ENCODE measurements at places on chromosomes 7 and 10. TPM values are rescaled to one million over a fixed set of nuclear protein-coding genes. Genes with fewer than 3 reads are reported as not detected.

DNA sequence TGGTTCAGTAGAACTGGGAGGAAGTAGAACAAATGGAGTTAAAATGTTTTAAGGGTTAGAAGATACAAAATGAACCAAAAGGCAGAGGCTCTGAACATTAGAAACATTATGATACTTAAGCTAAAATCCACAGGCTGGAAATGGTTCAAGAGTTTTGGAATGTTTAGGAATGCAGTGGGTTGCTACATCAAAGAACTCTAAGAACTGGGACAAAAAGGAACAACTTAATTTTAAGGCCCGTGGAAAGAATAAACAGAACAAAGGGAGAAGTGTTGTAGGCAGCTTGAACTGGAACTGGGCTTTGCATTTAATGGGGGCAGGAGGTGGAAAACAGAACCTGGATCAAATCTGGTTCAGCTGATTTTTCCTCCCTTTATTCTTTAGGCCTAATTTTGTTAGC lies 3.5 kb upstream of the C7orf25 start:
- DNase-seq = peak; percentile 21

- DNase-seq = no peak
Observed at GRCh38 chr10:111954386-111954785, 229.2 kb downstream of the GPAM start.

SLC39A12 gene
- total RNA-seq = not detected

- no peak for DNase-seq
Observed at GRCh38 chr7:136637813-136638212, 230.6 kb upstream of the CHRM2 start.

SORCS3 gene
- not detected for total RNA-seq

Measured in fibroblast of lung (primary cell).